MM.1S (cell line): ENCODE measurements at places on chromosomes 7 and 10.

DNA sequence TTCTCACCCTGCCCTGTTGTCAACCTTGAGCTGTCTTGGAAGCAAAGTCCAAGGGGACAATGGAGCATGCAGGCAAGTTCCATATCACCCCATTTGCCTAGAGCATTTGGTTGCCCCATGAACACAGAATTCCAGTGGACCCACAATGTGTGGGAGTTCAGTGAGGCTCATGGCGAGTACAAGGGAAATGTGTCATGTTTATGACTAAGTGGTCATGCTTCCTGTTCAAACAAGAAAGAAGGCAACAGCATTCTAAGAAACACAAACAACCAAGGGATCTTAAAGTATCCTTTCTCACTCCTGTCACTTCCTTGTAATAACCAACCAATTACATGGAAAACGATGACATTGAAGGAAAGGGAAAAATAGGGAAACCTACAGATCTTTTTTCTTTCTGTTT lies 513.0 kb downstream of the INHBA start:
- DNase-seq, result no peak

DNA sequence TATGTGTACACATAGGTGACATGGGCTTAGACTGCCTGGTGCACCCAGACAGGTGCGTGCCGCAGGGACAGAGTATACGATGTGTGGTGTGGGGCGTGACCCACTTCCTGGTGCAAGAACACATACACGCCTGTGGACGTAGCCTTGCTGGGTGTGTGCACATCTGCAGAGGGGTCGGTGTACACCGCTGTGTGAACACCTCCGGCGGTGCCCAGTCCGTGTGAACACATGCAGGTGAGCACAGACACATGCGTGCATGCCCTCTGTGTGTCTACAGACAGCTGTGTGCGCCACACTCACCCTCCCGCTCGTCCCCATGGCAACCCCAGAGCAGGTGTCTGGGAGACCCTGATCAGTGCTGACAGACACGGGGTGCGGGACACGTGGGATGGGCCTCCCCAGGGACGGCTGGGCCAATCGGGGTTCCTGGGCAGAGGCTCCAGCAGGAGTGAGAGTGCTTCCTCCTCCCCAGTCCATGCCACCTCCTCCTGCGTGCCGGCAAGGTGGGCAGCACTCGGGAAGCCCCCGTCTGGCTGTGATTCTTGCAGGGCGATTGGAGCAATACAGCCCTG lies 23.4 kb downstream of the ELFN1 start:
- no peak for DNase-seq

DNA sequence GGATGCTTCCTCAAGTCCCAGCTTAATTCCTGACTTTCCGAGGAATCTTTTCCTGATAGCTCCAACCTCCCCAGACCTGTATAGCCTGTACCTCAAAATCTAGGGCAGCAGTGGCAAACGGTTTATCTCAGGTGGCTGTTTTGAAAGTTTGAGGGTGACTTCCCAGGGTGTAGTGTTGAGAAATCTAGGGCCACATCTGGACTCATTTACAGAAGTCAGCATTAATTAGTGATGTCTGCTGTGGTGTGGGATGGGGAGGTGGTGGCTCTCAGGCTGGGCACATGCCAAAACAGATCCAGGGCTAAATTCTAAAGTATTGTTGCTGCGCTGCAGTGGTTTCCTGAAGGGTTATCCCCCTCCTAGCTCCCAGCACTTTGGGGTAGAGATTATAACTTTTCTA lies 38.0 kb downstream of the UNC5B start:
- no peak for DNase-seq

DNA sequence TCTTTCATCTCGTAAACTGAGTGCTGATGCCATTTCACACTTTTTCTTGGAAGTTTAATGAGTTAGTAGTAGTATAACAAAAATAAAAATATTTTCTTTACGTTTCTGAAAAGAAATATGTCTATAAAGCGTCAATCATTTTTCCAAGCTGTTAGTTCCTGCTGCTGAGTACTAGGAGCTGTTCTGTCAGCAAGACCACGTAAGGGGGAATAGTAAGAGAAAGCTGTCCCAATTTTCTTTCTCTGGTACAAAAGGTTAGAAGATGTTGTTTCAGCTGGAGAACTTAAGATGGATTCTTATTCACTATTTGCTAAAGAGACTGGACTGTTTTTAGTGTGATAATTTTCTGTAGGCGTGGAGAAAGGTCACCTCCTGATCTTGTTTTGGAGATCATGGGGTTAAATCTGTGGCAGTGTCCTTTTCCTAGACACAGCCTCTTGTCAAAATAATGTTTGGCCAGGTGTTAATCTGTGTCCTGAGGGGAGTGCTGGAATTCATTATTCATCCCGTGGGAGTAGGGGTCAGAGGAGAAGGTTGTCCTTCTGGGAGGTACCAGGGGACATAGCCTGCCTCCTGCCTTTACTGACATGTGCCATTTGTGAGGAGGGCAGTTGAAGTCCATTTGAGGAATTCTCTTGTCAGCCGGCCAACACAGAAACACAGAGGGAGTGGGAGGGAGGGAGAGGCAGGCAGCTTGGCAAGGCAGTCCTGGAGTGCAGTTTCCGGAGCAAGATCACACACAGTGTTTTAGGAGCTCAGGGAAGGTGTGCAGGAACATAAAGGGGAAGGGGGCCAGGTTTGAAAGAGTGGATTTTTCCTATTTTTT lies 368.7 kb downstream of the AUTS2 start:
- DNase-seq, result no peak

DNA sequence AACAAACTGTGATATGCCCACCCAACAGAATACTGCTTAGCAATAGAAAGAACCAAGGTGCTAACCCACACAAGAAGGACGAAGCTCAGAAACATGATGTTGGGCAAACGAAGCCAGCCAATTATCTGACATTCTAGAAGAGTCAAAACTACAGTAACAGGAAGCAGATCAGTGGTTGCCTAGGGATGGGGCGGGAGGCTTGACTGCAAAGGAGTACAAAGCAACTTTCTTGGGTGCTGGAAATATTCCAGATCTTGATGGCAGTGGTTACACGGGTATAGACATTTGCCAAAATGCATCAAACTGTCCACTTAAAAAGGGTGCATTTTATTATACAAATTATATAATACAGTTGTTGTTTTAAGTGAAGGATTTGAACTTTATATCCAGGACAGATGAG lies 41.1 kb upstream of the RET start:
- no peak for DNase-seq

- DNase-seq, result no peak
Observed at GRCh38 chr10:11758527-11759236, 16.5 kb downstream of the ECHDC3 start.

GRCh38 chr10:29859521-29860130 lies 199.8 kb downstream of the JCAD start:
- no peak for DNase-seq

DNA sequence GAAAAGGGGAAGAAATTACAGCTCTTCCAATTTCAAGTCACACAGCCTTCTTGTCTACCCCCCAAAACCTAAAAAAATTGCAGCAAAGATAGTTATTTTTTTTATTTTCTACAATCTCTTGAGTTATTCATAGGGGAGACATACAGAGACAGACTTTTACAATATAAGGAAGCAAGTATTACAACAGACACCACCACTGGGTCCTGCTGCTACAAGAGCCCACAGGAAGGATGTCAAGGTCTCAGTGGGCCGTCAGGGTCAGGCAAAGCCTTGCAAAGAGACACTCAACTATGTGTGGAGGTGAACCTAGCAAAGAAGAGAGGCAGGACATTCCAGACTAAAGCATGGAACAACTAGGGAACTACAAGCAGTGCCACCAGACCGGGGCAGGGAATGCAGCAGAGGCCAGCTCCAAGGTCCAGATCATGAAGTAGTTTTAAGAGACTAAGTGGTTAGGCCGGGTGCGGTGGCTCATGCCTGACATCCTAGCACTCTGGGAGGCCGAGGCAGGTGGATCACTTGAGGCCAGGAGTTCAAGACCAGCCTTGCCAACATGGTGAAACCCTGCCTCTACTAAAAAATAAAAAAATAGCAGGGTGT lies 28.2 kb upstream of the ZCCHC24 start:
- DNase-seq, result no peak

DNA sequence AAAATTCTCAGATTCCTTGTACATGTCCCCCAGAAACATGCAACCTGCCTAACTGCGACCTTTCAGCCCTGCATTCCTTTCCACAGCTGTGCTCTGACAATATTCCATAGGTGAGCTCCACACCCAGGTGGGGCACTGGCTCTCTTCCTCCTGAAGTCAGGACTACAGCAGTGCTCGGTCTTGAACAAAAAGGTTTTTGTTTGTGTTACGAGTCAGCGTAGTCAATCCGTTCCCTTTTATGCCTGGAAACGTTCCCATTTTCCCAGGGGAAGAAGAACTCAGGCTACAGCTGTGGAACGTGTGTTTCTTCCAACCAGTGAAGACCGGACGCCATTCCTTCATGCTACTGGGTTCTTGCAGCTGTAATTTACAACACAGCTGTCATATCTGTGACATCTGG lies 52.4 kb upstream of the PFKP start:
- no peak for DNase-seq

DNA sequence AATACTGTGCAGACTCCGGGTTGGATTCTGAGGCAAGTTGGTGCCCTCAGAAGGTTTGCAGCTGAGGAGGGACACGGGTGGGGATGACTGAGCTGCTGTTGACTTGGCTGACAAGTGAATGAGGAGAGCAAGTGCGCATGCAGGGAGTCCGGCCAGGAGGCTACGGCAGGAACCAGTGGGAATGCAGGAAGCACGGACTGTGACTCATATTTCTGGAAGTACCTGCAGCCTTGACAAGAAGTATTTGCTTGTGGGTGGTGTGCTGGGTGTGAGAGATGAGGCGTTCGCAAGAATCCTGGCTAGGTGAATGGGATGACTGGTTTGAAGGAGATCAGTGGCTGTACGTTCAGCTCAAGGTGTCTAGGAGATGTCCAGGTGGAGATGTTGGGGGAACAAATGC lies 30.8 kb upstream of the FXYD4 start:
- DNase-seq, result no peak

DNA sequence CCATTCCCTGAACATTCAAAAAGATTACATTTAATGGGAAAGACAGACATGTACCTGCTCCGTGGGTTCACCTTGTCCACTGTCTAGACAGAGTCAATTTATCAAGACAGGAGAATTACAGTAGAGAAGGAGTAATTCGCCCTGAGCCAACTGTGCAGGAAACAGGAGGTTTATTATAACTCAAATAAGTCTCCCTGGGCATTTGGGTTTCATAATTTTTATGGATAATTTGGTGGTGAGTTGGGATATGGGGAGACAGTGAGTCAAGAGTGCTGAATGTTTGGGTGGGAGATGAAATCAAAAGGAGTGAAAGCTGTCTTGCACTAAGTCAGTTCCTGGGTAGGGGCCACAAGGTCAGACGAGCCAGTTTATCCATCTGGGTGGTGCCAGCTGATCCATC lies 165.9 kb upstream of the NAMPT start:
- no peak for DNase-seq

DNA sequence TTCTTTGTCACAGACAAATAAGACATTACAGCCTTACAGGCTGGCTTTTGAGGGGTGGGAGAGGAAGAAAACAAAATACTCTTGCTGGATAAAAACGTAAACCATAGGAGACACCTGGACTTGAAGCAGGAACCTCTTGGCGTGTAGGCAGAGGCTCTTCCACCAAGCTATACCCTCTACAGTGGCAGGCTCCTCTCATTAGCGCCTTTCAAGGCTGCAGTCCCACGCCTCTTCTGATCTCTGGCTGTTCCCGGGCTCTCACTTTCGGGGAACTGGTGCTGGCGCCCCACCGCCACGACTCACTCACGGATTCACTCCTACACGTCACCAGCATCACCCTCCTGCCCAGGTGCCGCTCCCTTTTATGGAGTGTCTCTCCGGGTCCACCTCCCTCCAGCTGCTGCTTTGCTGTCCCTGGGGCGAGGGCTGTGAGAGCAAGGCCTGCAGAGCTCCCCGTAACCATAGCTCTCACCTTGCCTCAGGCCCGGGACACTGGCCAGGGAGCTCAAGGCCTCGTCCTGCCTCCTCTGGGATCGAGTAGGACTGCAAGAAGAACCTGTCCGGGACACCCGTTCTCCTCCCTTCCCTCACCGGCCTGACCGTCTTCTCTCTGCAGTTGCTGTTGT lies 62.6 kb downstream of the ZNF777 start:
- DNase-seq, result no peak

GRCh38 chr7:88344956-88345832 lies 38.5 kb upstream of the STEAP4 start:
- no peak for DNase-seq

GRCh38 chr7:80517282-80517747 lies 5.5 kb upstream of the GNAT3 start:
- no peak for DNase-seq

GRCh38 chr10:11698691-11699549 lies 43.3 kb upstream of the ECHDC3 start:
- DNase-seq, result no peak

DNA sequence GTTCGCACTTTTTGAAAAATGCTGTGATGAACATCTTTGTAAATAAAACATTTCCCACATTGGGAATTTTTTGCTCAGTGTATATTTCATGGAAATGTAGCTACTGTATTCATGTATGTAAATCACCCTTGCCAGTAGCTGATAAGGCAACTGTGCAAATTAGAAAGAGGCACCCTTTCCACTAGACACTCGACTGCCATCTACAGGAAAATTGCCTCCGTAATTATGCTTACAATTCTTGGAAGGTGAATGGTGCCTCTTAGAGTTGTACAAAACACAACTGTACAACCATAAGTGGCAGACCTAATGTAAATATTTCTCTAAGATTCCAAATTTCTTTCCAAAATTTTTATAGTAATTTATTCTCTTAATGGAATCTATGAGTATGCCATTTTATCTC lies 491.7 kb downstream of the CCSER2 start:
- no peak for DNase-seq

GRCh38 chr10:22612318-22612717 lies 102.1 kb downstream of the PIP4K2A start:
- DNase-seq, result no peak

GRCh38 chr7:13540429-13540828 lies 449.0 kb downstream of the ETV1 start:
- DNase-seq, result no peak

- DNase-seq, result no peak
Observed at GRCh38 chr7:35727571-35727970, 32.6 kb upstream of the HERPUD2 start.

GRCh38 chr7:106717254-106717954 lies 56.4 kb upstream of the CCDC71L start:
- no peak for DNase-seq

DNA sequence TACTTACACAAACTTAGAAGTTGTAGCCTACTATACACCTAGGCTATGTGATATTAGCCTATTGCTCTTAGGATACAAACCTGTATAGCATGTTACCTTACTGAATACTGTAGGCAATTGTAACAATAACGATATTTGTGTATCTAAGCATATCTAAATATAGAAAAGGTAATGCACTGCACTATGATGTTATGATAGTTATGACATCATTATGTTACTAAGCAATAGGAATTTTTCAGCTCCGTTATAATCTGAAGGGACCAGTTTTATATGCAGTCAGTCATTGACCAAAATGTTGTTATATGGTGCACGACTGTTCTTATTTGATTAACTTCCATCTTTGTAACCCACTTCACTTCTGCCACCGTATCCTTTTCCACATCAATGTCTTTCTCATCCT lies 62.0 kb downstream of the CCSER2 start:
- DNase-seq, result no peak

- DNase-seq, result no peak
Observed at GRCh38 chr10:111522551-111522950, 445.7 kb downstream of the ADRA2A start.

GRCh38 chr10:25912866-25913265 lies 21.2 kb upstream of the MYO3A start:
- no peak for DNase-seq

- peak; percentile 84 for DNase-seq
Observed at GRCh38 chr7:28853834-28854749, 104.0 kb downstream of the TRIL start.
